ENCODE measurements at places on chromosomes 2 and 18.
A peak's percentile ranks its signal among the peaks of the same experiment; 100 is the strongest.

- peak; percentile 58 for DNase-seq
Observed at GRCh38 chr2:237921967-237922492, 44.8 kb upstream of the UBE2F start.

DNA sequence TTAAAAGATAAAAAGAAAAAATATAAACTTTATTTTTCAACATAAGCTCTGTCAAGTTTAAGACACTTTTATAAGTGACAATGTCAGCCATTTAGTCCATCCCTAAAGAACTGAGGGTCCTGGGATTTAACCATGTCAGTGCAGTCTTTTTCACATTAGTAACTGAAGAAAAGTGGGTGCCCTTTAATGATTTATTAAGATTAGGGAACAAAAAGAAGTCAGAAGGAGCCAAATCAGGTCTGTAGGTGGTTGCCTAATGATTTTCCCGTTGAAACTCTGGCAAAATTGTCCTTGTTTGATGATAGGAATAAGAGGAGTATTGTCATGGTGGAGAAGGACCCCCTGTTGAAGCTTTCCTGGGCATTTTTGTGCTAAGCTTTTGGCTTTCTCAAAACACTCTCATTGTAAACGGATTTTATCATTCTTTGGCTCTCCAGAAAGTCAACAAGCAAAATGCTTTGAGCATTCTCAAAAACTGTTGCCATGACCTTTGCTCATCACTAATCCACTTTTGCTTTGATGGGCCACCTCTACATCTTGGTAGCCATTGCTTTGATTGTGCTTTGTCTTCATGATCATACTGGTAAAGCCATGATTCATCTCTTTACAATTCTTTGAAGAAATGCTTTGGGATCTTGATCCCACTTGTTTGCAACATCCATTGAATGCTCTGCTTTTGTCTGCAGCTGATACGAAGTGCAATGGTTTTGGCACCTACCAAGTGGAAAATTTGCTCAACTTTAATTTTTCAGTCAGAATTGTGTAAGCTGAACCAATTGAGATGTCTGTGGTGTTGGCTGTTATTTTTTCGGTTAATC, 22.0 kb downstream of the TSPYL6 start:
- DNase-seq: no peak

DNA sequence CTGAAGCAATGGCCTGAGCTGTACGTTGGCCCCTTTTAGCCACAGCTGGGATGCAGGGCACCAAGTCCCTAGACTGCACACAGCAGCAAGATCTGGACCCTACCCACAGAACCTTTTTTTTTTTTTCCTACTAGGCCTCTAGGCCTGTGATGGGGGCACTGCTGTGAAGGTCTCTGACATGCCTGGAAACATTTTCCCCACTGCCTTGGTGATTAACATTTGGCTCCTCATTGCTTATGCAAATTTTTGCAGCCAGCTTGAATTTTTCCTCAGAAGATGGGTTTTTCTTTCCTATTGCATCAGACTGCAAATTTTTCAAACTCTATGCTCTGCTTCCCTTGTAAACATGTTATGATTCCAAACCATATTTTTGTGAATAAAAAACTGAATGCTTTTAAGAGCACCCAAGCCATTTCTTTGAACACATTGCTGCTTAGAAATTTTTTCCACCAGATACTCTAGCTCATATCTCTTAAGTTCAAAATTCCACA, 33.5 kb downstream of the PDE1A start:
- DNase-seq: no peak

DNA sequence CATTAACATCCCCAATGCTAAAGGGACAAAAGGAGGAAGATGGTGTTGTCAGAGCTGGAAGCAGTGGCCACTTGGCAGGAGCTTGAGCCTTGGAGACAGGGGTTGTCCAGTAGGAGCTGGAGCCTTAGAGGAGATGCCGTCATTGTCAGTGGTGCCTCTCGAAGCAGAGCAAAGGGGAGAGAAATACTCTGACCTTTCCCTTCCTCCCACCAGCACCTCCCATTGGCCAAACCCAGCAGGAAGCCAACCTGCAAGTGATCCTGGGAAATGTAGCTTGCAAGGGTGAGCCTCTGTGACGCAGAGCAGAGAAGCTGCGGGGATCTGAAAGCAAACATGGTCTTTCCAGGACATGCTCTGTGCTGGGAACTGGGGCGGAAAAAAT, 33.7 kb upstream of the MRPL19 start:
- DNase-seq: no peak

- DNase-seq: peak; percentile 60
Observed at GRCh38 chr2:237919593-237919992, 47.2 kb upstream of the UBE2F start.

- DNase-seq: no peak
Observed at GRCh38 chr2:106143495-106144215, 50.4 kb downstream of the UXS1 start.

DNA sequence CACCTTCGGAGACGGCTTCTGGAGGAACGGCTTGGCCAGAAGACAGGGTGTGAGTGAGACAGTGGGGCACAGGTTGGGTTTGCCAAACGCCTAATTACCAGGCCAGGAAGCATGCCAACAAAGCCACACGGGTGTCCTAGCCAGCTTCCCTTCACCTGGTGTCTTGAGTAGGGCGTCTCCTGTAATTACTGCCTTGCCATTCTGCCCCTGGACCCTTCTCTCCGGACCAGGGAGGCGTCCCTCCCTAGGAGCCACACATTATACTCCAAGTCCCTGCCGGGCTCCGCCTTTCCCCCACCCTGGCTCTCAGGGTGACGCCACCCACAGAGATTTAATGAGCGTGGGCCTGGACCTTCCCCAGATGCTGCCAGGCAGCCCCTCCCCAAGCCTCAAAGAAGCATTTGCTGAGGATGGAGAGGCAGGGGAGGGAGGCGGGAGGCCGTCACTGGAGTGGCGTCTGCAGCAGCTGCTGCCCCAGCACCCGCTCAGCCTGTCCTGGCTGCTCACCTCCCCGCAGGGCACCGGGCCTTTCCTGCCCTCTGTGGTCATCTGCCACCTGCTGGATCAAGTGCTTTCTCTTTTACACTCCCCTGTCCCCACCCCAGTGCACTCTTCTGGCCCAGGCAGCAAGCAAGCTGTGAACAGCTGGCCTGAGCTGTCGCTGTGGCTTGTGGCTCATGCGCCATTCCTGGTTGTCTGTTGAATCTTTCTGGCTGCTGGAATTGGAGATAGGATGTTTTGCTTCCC, 20.7 kb downstream of the FOSL2 start:
- peak; percentile 73 for DNase-seq

DNA sequence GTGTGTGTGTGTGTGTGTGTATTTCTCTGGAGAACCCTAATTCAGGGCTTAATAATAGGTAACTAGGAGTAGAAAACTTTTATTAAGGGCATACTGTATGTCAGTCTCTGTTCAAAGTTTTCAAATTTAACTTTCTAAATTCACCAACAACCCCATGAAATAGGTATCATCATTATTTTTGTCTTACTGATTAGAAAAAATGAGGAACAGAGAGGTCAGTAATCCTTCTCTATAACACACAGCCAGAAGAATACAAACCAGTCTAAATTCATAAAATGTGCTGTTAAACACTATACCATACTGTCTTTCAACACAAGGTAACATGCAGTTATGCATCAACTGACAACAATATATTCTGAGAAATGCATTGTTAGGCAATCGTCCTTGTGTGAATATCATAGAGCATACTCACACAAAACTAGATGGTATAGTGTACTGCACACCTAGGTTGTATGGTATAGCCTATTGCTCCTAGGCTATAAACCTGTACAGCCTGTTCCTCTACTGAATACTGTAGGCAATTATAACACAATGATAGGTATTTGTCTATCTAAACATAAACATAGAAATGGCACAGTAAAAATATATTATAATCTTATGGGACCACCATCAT, 143.1 kb downstream of the PTH2R start:
- DNase-seq: no peak

GRCh38 chr2:6881046-6881445, 3.5 kb downstream of the RSAD2 start:
- DNase-seq: no peak

GRCh38 chr2:28336982-28337627, 55.6 kb upstream of the FOSL2 start:
- peak; percentile 62 for DNase-seq

GRCh38 chr2:168935810-168936581, 34.9 kb downstream of the G6PC2 start:
- no peak for DNase-seq

- no peak for DNase-seq
Observed at GRCh38 chr2:224904381-224904780, 137.9 kb downstream of the DOCK10 start.

- peak; percentile 57 for DNase-seq
Observed at GRCh38 chr2:46874236-46874929, 41.2 kb downstream of the MCFD2 start.

- DNase-seq: no peak
Observed at GRCh38 chr18:12121175-12122042, 27.8 kb downstream of the ANKRD62 start.

GRCh38 chr2:171084128-171084527, 76.6 kb downstream of the TLK1 start:
- DNase-seq: no peak

DNA sequence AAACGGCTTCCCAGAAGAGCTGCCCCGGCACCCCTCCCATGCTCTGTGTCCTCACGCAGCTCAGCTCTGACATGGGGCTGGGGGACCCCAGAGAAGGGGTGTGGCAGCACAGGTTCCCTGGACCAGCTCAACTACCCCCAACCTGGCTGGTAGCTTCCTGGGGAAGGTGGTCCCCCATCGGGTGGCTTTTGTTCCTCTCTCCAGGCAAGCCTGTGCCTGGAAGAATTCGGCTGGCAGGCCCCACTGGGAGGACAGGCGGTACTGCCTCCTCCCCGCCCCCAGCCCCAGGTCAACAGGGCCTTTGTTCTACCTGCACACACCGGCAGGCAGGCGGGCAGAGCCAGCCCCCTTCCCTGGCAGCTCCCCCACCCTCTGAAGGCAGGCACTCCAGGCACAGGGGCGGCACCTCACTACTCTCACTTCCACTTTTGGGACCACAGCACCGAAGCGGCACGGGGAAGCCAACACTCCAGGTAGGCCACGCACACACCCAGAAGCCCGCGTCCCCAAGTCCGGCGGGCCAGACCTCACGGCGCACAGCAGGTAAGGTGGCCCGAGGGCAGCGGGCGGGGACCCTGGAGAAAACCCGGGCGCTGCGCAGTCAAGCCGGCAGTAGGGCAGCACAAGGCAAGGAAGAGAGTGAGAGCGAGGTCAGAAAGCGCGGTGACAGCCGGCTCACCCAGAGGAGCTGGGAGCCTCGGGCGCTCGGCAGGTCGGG, 1.3 kb downstream of the HS6ST1 start:
- peak; percentile 65 for DNase-seq

- no peak for DNase-seq
Observed at GRCh38 chr2:120128216-120128615, 95.0 kb downstream of the TMEM185B start.

GRCh38 chr2:85905187-85905666, 16.4 kb upstream of the ST3GAL5 start:
- peak; percentile 84 for DNase-seq

DNA sequence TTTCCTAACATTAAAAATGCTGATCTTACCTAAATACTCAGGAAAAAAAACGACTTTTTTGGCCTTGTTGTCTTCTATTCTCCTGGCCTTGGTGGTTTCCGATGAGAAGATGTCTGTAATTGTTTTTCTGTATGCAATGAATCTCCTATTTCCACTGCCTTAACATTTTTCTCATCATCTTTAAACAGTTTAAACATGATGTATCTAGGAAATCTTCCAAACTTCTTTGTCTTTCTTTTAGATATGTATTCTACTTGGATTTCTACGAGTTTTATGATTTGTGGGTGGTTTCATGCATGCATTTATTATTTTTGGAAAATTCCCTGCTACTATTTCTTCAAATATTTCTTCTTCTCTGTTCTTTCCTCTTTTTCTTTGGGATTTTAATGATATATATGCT, 288.6 kb upstream of the GYPC start:
- no peak for DNase-seq

DNA sequence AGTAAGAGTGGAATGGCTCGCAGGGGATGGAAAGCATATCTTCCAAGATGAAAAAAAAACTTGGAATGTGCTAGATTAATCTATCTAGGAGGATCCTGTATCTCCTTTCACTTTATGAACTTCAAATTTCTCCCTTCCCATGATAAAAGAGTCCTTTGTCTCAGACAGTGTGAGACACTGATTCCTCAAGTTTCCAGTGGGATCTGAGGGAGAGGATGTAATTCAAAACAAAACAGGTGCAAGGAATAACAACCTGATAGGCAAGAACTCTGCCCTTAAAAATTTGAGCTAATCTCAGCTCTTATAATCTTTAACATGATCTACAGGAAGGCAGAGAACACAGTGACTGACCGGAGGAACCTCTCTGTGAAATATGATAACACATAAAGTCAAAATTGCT, 162.0 kb upstream of the ZFP36L2 start:
- DNase-seq: no peak

DNA sequence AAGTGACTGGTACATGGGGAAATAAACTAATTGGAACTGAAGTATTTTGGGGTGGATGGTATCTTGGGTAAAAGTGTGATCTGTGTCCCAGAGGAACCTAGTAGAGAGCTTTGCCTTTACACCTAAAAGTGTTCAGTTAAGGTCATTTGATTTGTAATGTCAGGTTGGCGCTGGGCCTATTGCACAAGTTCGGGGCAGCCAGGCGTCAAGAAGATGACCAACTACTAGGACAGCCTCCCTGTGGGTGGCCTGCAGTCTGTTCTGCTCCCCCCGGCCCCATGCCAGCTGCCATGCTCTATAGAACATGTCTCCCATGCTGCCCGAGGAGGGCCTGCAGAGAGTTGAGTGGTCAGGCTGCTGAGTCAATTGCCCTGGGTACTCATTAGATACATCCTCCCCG, 10.1 kb downstream of the RRM2 start:
- no peak for DNase-seq

GRCh38 chr2:206915121-206915520, 24.2 kb upstream of the CPO start:
- no peak for DNase-seq

DNA sequence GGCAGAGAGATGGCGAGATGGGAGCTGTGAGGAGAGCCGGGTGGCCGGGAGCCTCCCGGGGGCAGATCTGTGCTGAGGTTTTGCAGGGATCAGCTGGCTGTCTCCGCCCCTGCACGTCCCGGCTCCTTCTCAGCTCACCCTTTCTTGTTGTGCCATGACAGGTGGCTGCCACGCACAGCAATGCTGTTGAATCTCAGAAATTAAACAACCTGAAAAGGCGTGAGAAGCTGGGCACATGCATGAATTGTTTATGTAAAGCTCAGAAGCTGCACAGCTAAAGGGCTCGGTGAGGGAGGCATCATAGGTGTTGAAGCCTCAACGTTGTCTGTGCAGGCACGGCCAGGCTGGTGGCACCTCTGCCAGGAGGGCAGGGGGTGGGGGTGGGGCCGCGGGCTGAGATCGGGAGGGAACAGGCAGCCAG, 858 bp upstream of the RTP5 start:
- no peak for DNase-seq

GRCh38 chr2:28347596-28347995, 45.1 kb upstream of the FOSL2 start:
- peak; percentile 59 for DNase-seq

All from sigmoid colon (tissue), 7 donors.